Stimulated activated CD8-positive, alpha-beta memory T cell treated with anti-CD3 and anti-CD28 coated beads, Interleukin-4, amount 100 ng/mL, for 1 hour (primary cell): ENCODE measurements at places on chromosomes 1 and 21.
A peak's percentile ranks its signal among the peaks of the same experiment; 100 is the strongest.

DNA sequence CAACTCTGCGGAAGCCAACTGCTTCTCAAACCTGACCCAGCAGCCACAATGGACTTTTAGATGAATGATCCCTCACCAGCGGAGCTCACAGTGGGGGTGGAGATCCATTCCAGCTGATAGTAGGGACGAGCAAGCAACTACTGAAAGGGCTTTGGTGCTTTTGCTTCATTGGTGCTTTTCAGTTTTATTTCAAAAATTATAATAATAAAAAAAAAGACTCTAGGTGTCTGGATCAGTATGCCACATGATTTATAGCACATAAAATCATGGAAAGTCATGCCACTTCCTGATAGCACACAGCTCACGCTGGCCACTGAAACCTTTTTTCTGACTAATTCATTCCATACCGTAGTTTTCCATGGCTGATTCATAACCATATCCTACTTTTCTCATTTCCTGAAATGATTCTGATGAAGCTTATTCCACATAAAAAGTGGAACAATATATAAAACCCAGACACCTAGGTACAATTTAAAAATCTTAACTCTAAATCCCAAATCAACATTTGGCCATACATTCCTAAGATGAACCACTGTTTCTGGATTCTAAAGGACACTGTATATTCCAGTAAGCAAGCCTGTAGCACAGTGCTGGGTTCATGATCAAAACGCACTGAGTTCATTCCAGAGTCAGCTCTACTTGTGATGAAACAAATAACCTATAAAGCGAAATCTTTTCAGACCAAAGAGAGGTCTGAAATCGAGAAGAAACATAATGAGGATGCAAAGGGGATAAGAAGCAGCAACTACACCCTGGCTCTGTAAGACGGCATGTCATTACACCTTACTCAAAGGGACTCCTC lies 41.3 kb upstream of the KCNE1 start:
- DNase-seq, result no peak

DNA sequence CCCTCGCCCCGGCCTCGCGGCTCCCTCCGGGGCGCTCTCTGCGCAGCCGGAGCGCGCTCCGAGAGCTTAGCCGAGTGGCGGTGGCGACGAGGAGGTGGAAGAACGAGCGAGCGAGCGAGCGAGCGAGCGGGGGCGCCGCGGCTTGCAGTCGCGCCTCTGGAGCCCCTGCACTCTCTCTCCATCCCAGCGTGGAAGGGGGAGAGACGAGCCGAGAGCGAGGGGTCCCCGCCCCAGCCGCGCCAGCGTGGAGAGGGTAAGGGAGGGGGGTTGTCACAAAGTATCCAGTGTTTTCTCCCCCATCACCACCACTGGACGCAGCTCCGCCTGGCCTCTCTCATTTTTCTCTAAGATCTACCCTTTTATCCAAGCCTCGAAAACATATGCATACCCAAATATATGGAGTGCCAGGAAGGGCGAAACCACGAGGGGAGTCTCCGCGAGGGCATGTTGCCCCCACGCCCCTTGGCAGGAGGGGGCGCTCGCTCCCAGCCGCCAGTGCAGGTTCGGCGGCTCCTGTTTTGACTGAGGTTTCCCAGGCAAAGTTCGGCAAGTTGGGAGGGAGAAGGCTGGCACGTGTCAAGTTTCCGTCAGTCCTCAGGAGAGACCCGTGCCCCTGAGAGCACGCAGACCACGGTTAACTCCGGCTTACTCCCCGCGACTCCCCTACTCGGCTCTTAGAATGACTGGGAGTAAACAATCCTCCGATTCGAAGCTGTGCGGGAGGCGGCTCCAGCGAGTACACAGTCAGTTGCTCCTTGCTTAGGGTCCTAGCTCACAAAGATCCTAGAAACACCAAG lies 569 bp upstream of the DAB1 start:
- DNase-seq, result no peak

DNA sequence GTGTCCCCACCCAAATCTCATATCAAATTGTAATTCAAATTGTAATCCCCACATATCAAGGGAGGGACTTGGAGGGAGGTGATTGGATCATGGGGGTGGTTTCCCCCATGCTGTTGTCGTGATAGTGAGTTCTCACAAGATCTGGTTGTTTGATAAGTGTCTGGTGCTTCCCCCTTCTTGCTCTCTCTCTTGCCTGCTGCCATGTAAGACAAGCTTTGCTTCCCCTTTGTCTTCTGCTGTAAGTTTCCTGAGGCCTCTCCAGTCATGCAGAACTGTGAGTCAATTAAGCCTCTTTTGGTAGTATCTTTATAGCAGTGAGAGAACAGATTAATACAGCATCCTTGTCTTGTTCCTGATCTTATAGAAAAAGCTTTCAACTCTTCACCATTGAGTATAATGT lies 6.5 kb upstream of the LRRC39 start:
- no peak for DNase-seq

GRCh38 chr1:193568512-193568911 lies 382.1 kb upstream of the B3GALT2 start:
- DNase-seq, result no peak

DNA sequence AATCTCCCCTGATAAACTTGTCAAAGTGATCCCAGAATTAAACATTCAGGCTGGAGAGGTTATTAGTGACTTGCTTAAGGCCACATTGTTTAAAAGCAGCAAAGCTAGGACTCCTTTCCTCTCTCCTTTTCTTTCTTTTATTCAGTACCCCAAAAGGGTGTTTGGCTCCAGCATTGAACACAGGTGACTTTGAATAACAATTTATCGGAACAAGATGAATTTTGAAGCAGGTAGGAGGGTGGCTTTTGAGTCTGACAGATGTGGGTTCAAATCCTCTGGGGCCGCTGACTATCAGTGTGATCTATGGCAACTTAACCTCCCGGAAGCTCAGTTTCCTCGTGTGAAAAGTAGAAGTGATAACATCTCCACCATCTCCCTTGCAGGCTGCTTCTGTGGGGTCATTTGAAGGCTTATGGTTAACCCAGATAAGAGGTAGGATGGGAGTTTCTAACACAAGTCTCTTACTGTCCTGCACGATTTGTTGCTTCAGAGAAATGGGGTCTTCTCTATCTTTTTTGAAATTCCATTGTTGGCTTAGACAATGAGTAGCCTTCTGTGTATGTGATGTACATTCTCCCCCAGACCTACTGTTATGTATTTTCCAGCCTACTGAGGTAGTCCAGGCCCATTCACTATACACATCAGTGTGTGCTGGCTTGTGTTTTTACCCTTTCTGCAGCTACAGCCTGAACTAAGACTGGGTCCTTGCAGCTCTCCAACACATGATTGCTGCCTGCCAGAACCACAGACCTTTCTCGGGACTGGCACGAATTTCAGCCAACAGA lies 29.0 kb downstream of the JUN start:
- no peak for DNase-seq

DNA sequence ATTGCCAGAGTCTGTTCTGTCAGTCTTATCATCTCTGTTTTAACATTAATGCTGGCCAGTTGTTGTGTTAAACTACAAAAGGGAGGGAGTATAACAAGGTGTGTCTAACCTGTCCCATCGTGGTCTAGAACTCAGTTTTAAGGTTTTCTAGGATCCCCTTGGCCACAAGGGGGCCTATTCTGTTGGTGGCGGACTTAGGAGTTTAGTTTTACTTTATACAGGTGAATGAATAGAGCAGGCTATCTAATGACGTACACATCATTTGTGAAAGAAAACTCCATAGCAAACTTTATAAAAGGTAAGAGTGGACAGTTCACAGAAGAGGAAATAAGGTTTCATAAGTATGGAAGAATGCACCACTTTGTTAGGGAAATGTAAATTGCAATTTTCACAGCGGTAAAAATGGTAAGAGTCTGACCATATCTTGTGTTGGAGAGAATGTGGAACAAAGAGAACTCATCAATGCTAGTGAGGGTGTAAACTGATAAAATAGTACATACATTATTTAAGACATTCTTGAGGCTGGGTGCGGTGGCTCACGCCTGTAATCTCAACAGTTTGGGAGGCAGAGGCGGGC lies 2.5 kb upstream of the ATF6 start:
- no peak for DNase-seq

- DNase-seq, result no peak
These were observed 12.5 kb downstream of the ITGB2 start for GRCh38 chr21:44907966-44908895.

- no peak for DNase-seq
These were observed 3.0 kb downstream of the RRP1 start for GRCh38 chr21:43792406-43792805.

DNA sequence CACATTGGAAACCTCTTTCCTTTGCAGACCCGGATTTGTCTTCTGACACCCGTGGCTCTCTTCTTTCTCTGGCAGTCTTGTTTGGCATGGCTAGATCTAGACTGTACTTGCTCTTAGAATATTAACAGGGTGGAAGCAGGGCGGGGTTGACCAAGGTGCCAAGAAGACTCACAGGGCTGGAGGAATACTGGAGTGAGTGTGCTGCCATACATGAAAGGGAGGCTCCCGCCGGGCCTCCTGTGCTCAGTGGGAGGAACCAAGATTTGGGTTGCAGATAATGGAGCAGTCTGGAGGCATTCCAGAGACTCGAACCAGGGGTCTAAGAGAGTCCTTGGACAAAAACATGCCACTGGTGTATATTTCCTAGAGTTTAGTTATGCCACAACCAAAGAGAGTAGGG lies 27.6 kb upstream of the SNX27 start:
- no peak for DNase-seq

DNA sequence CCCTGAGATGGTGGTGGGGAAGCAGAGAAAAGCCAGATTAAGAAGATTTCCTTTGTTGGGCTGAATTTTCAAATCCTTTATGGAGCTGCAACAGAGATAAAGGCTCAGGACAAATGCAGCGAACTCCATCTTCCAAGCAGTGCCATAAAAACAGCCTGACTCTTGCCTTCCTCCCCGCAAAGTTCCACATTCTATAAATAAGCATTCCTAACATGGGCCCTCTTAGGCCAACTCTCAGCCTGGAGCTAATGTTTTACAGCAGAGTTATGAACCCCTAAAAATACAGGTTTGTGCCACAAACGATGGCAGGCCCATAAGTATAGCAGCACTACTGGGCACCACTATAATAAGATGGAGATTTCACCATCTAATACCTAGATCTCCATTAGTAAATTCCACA lies 27.2 kb downstream of the LMO4 start:
- DNase-seq, result no peak

DNA sequence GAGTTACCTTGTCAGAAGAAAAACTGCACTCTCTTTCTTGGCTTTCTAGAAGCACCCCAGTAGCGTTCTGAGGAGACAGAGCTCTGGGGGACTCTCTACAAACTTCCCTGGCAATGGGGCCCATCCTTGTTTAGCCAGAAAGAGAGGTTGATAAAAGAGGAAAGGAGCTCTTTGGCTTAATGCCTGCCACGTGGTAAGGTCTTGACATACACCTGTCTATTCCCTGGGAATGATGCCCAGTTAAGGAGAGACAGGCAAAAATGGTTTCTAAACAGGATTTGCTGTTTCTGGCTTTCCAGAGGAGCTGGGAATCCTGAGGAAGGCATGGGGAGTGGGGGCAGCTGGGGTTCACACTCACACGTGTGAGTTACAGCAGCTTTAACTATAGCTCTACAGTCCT lies 30.2 kb upstream of the IL20 start:
- DNase-seq, result no peak

- DNase-seq, result peak; percentile 88
These were observed 775 bp upstream of the AIM2 start for GRCh38 chr1:159077120-159077961.
